ENCODE measurements at places on chromosomes 7 and 10.
A peak's percentile ranks its signal among the peaks of the same experiment; 100 is the strongest.

GRCh38 chr10:116633216-116633600, 12.5 kb downstream of the PNLIPRP2 start:
- DNase-seq, result no peak

GRCh38 chr10:125521721-125522680, 161.0 kb downstream of the TEX36 start:
- peak; percentile 6 for DNase-seq

DNA sequence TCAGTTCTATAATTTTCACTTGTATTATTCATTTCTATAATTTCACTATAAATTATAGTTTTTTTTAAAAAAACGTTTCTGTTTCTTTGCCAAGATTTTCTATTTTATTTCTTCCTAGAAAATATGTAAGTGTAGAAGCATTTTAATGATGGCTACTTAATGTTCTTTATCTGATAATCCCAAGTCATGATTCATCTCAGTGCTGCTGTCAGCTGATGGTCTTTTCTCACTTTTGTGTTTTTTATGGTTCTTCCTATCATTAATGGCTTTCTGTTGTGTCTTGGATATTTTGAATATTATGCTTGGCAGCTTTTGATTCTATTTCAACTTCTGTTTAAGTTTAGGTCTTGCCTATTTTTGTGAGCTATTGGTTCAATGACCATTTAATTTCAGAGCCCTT, 268.6 kb downstream of the BAMBI start:
- no peak for DNase-seq

DNA sequence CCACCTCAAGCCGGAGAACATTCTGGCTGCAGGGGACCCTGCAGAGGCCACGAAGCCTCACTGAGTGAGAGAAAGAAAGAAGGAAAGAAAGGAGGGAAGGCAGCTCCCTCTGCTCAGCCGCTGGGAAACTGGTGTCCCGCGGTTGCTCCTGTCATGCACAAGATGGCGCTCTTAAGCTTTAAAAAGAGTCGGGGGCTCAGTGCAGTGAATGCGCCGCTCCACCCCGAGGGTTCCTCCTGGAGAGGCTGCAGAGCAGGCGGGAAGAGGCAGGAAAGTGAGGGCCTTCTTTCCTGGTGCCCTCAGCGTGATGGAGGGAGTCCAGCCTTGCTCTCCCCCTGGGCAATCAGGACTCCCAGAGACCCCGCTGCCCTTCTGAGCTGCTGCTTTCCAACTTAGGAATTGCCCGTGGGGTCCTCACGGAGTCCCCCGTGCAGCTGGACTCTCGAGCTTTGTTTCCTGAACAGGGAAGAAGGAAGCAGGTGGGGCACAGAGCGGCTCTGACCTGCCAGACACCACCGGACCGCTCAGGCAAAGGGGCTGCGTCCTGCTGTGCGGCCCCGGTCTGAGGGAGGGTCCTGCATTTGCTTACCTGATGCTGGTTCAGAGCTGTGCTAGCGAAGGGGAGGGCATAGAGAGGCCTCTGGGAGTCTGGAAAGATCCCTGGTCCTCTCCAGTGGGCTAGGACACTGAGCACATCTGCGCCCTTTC, 141.9 kb upstream of the MKI67 start:
- no peak for DNase-seq

DNA sequence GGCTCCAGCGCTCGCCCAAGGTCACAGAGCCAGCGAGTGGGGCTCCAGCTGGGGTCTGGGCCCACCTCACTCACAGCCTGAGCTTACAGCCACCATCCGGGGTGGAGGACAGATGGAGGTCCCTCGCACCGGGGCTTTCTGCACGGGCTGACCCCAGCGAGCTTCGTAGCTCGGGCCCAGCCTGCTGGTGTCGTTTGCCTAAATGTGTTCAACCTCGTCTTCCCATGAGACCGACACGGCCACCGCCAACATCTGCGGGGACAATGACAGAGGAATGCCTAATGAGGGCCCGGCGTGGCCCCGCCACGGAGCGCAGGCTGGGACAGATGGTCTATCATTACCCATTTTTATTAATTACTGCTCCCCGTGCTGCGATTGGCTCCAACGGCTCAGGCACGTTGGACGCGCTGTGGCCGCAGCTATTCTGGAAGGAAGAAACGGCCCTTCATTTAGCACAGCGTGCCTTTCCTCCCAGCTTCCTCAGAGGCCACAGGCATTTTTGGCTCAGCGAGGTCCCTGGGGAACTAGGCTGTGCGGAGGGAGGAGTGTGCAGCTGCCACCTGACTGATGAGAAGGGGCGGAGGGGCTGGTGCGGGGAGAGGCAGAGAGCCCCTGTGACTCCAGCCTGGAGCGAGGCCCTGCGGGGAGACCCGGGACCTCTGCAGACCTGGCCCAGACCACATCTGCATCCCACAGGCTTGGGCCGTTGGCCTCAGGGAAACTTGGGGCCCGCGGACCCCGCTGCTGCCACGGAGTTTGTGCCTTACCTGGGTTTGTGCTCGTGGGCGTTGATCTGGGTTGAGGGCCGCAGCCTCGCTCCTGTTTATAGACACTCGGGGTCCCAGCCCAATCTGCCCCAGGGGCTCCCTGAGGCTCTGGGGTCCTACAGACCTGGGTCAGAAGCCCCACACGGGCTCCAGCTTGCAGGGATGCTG, 22.9 kb upstream of the ELFN1 start:
- peak; percentile 75 for DNase-seq

- DNase-seq, result peak; percentile 99
Measured at GRCh38 chr10:63711867-63712716, 190.9 kb downstream of the REEP3 start.

DNA sequence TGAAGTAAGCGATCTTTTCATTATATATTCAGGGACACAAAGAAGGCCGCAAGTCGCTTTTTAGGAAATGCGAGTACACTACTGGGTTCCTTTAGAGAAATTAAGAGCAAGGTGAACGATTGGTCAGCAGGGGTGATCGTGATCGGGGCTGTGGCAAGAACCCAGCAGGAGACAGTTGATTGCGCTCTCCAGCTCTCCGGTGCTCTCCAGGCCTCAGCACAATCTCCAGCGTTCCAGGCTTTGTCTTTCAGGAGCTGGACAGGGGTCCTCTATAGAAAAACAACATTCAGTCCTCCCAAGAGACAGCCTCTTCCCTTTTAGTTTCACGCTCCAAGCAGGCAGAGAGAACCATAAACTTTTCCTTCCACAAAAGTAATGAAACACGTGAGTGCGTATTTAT, 170.5 kb upstream of the KLF6 start:
- DNase-seq, result no peak
